MCF 10A (cell line): ENCODE measurements at places on chromosomes 7 and 10. TPM values are rescaled to one million over a fixed set of nuclear protein-coding genes. Genes with fewer than 3 reads are reported as not detected.

DYNC1I1 gene
- total RNA-seq: not detected in 2 replicates

ZNF22 gene
- total RNA-seq: 7.2 and 8.5 TPM in 2 replicates

DNA sequence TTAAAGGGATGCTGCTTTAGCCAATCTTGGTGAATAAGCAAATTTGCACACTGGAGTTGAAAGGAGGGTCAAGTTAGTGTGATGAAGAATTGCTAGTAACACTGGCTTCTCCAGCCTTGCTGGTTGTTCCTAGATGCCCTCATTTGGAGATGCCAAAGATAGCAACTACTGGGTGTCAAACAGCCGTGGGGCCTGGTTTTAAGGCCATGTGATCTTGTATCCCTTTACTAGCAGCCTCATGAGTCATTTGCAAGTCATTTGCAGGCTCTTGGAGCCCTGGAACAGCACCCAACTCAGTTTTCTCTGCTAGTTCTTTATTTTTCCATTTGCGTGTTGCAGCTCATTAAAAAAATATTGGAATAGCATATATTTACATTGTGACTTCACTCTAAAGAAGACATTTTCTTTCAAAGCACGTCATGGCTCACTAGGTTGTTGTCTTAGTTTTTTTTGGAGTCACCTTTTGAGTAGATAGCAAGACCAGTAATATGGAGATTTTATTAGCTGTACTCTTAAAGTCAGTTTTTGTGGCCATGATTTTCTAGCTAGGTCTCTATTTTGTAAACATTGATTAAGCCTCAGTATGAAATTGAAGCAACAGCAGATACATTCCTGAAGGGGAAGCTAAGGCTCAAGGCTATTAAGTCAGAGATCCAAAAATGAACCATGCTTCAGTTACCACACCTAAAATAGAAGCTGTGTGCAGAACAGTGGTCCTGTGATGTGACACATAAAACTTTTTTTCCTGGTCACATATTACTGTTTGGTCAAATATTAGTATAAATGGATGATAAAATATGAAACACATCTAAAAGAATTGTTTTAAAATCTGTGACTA lies 1.3 kb downstream of the LSMEM1 start:
- DNase-seq: peak; percentile 93

- peak; percentile 20 for DNase-seq
Observed at GRCh38 chr7:155392726-155393570, 65.0 kb upstream of the EN2 start.

DNA sequence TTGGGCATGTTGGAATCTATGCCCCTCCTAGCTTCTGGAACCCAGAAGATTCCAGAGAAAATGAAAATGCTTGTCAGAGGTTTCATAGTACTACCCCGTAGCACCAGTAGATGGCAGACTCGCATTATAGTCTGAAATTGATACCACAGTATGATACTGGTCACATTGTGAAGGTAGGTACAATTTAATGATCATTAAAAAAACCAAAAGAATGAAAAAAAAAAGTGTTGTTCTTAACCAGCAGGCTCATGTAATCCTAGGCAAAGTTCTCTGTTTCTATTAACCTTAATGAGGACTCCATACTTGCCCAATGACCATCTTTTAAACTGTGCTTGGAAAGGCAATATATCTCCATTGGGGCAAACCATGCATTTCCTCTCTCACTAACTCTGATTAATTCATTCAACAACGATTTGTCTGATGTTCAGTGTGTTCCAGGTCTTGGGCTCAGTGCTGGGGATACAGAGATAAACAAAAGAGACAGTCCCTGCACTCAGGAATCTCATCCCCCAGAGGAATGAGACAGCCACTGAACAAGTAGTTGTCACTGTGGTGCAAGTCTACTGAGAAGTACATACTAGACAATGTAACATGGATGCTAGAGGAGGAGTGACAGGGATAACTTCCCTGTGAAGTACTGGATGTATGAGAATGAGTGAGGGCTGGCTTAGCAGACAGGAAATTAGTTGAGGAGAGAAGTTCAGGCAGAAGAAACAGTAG lies 223.5 kb upstream of the PHYHIPL start:
- DNase-seq: peak; percentile 59
